ENCODE measurements at places on chromosomes 1 and 21.

- no peak for DNase-seq
These were observed 108.8 kb downstream of the ADAMTS1 start for GRCh38 chr21:26736449-26736848.

- DNase-seq: no peak
These were observed 3.8 kb downstream of the BCL9 start for GRCh38 chr1:147545133-147545532.

GRCh38 chr1:205294934-205295333 lies 26.6 kb downstream of the NUAK2 start:
- no peak for DNase-seq

- DNase-seq: peak; percentile 50
These were observed 57.4 kb downstream of the ARID4B start for GRCh38 chr1:235270625-235271024.

GRCh38 chr1:218933513-218933912 lies 240.2 kb upstream of the LYPLAL1 start:
- no peak for DNase-seq
